ENCODE measurements at places on chromosomes 1 and 21.

- H3K27ac ChIP-seq = peak overlapping the region; percentile 55
- peaks cover 50% of the 10 kb centered on the region for H3K4me1 ChIP-seq
- H3K4me3 ChIP-seq = no peak overlapping the region
- H3K27me3 ChIP-seq = no peaks in the 10 kb centered on the region
These were observed 93.6 kb downstream of the LEPR start for GRCh38 chr1:65514041-65514440.

DNA sequence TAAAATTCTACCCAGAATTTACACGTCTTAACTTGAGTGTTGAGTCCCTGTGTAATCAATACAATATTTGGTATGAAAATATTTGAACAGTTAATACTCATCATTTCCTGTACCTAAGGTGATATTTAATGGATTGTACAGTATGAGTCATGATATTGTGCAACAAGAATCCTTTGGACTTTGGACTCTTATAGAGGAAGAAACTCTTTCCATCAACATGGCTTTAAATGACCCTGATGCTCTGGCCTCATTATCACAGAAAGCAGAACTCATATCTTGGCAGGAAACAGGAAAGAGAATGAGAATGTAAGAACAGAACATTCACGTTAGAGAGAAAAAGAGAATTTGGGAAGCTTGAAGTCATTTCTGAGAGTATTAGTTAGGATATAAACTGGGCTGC, 168.8 kb upstream of the B3GALT2 start:
- no peak overlapping the region for H3K27ac ChIP-seq
- no peaks in the 10 kb centered on the region for H3K27me3 ChIP-seq
- no peak for DNase-seq
- peaks cover 2% of the 10 kb centered on the region for H3K36me3 ChIP-seq
- no peak overlapping the region for H3K4me3 ChIP-seq

- H3K27me3 ChIP-seq = no peaks in the 10 kb centered on the region
- no peaks in the 10 kb centered on the region for H3K36me3 ChIP-seq
- H3K4me3 ChIP-seq = no peak overlapping the region
- peaks cover 27% of the 10 kb centered on the region for H3K4me1 ChIP-seq
These were observed 138.3 kb downstream of the CLEC20A start for GRCh38 chr1:178358456-178358855.

DNA sequence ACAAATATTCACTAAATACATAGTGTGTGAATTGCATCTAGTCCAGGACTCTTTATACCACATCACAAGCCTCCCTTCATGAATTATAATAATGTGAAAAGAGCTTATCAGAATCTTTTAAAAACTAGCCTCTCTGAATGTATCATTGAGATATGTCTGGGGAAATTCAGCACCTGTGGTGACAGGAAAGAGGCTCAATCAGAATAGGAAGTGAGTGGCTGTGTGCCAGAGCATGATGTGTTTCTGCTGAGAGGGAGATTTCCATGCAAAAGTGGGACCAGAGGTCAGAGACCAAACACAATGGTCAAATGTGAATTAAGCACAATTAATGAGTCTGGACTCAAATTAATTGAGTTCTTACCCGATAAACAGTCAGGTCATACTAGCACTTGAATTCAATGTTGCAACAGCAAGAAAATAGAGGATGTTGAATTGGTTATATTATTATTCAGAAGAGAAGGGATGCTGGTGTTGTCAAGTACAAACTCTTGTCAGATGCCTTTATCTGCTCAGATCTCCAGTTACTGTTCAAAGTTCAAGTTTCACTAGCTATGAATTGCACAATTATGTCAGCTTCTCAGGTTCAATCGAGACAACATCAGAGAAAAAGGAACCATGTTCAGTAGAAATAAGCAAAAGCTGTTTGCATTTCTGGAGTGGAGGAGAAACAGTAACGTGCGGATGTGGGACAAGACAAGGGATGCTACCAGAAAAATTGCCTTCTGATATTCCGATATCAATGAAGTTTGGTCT, 226.2 kb downstream of the ZNF326 start:
- H3K27me3 ChIP-seq = peaks cover 19% of the 10 kb centered on the region
- no peaks in the 10 kb centered on the region for H3K36me3 ChIP-seq
- no peak overlapping the region for H3K27ac ChIP-seq
- H3K4me1 ChIP-seq = peaks cover 3% of the 10 kb centered on the region
- no peak for DNase-seq
- no peak overlapping the region for H3K4me3 ChIP-seq

DNA sequence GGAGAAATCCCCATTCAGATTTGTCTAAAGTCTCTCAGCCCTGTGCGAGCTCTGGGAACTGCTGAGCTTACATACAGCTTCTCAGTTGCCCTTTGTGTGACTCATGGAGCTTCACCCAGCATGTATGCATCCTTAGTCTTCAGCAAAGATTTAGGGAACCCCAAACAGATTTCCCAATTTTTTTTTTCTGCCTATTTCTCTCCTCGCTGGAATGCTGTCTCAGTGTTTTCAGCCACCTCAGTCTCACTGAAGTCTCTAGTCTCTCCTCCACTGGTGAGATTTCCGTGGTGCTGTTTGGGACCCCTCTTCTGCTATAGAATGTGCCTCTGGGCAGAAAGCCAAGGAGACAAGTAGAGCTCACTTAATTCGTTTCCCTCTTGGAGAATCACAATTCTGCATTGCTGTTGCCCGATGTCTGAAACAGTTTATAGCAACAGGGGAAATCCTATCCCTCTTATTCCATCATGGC, 28.1 kb upstream of the TXLNA start:
- peaks cover 17% of the 10 kb centered on the region for H3K4me1 ChIP-seq
- no peak for DNase-seq
- H3K27ac ChIP-seq = peak overlapping the region; percentile 89
- no peaks in the 10 kb centered on the region for H3K27me3 ChIP-seq
- H3K4me3 ChIP-seq = no peak overlapping the region

DNA sequence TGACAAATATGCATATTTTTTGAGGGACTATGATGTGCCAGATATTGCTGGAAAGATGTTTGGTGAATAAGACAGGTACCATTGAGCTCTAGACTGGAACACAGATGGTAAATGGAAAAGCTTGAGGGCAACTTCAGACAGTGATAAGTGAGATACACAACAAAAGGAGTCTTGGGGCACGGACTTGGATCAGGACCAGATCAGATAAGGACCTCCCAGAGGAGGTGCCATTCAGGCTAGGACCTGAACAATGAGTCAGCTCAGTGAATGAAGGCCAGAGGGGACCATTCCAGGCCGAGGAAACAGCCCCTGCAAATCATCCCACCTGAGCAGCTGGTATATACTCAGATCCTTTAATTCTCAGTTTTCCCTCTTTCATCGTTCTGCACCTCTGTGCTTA, 1.8 kb upstream of the KCNJ15 start:
- DNase-seq = no peak
- H3K36me3 ChIP-seq = no peaks in the 10 kb centered on the region
- peaks cover 40% of the 10 kb centered on the region for H3K4me1 ChIP-seq
- H3K27ac ChIP-seq = no peak overlapping the region
- no peaks in the 10 kb centered on the region for H3K27me3 ChIP-seq
- H3K4me3 ChIP-seq = no peak overlapping the region

GRCh38 chr21:15752763-15753407, 23.1 kb downstream of the USP25 start:
- no peaks in the 10 kb centered on the region for H3K27me3 ChIP-seq
- no peaks in the 10 kb centered on the region for H3K36me3 ChIP-seq
- H3K4me3 ChIP-seq = no peak overlapping the region
- no peak for DNase-seq
- H3K4me1 ChIP-seq = peaks cover 79% of the 10 kb centered on the region

GRCh38 chr21:34924194-34924593, 124.9 kb downstream of the RUNX1 start:
- no peaks in the 10 kb centered on the region for H3K27me3 ChIP-seq
- H3K4me1 ChIP-seq = peaks cover 7% of the 10 kb centered on the region
- no peak overlapping the region for H3K4me3 ChIP-seq
- no peak for DNase-seq
- H3K27ac ChIP-seq = no peak overlapping the region
- H3K36me3 ChIP-seq = no peaks in the 10 kb centered on the region

- H3K4me1 ChIP-seq = no peaks in the 10 kb centered on the region
- H3K36me3 ChIP-seq = peaks cover 2% of the 10 kb centered on the region
- no peak overlapping the region for H3K4me3 ChIP-seq
- DNase-seq = no peak
These were observed 96.1 kb upstream of the HIVEP3 start for GRCh38 chr1:42014823-42015222.

Data from chondrocyte (in vitro differentiated cells).